Stimulated activated CD4-positive, alpha-beta T cell treated with anti-CD3 and anti-CD28 coated beads, Interleukin-12 subunit alpha, Interleukin-12 subunit beta, amount 100 ng/mL, for 4 hours (primary cell): ENCODE measurements at places on chromosomes 5 and 9.

DNA sequence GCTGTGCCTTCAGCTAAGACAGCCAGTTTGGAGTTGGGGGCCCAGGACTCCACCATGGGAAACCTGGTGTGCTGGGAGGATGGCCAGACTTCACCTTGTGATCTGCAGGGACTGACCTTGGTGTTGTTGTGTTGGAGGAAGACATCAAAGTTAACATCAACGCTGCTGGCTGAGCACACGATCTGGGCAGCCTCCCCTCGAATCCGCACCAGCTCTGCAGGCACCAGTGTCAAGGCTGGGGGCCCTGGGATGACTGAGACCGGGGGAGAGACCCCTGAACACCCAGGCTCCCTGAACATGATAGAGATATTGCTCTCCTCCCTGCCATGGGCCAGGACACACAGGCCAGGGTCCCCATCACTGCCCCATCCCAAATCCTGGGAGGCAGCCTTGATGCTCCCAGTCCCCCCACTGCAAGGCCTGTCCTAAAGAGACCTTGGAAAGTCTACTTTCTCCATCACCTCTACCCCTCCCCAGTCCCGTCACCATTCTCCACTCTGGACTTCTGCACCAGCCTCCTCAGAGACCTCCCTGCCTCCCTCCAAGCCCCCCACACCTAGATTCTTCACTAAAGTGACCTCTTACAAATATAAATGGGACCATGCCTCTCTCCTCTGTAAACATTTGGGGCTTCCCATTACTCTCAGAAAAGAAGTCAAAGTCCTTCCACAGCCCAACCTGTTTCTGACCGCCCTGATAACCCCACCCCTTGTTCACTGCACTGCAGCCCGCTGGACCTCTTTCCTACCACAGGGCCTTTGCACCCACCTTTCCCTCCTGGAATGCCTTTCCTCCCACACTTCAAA lies 8.2 kb downstream of the CSF1R start:
- no peak for DNase-seq

- DNase-seq: no peak
Observed at GRCh38 chr5:93577854-93578812, 2.9 kb downstream of the NR2F1-AS1 start.

GRCh38 chr9:5786370-5787127 lies 46.4 kb downstream of the ERMP1 start:
- DNase-seq: no peak

GRCh38 chr5:153896701-153897100 lies 142.0 kb downstream of the FAM114A2 start:
- DNase-seq: no peak

- DNase-seq: no peak
Observed at GRCh38 chr5:118967059-118967508, 21.3 kb downstream of the DTWD2 start.

DNA sequence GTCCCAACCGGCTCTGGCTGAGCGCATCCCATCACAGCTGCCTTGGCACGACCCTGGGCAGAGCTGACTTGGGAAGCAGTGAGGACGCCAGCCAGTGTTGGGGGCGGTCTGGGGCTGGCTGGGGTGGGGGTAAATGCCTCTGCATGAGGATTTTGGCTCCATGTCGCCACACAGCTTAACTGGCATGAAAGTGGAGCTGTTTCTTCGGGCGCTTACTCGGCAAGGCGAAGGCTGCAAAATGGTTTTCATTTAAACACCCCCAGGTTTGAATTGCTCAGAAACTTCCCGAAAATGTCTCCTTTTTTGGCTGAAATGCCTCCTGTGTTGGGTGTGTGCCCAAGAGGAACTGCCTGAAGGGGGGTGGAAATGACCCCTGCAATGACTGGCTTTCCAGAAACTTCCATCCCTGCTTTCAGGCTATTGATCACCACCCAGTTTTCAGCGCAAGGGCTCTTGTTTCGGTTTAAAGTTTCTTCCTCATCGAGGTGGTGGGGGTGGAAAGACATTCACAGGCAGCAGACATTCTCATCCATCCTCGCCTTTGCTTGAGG lies 38.3 kb downstream of the PTGES start:
- no peak for DNase-seq

- DNase-seq: peak; percentile 17
Observed at GRCh38 chr5:10441992-10442435, 335 bp downstream of the ROPN1L start.

- DNase-seq: no peak
Observed at GRCh38 chr9:36218011-36218410, 27.3 kb downstream of the CLTA start.

DNA sequence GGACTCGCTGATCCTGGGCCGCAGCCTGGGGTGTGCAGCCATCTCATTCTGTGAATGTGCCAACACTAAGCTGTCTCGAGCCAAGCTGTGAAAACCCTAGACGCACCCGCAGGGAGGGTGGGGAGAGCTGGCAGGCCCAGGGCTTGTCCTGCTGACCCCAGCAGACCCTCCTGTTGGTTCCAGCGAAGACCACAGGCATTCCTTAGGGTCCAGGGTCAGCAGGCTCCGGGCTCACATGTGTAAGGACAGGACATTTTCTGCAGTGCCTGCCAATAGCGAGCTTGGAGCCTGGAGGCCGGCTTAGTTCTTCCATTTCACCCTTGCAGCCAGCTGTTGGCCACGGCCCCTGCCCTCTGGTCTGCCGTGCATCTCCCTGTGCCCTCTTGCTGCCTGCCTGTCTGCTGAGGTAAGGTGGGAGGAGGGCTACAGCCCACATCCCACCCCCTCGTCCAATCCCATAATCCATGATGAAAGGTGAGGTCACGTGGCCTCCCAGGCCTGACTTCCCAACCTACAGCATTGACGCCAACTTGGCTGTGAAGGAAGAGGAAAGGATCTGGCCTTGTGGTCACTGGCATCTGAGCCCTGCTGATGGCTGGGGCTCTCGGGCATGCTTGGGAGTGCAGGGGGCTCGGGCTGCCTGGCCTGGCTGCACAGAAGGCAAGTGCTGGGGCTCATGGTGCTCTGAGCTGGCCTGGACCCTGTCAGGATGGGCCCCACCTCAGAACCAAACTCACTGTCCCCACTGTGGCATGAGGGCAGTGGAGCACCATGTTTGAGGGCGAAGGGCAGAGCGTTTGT lies 19.9 kb downstream of the PTGES2 start:
- no peak for DNase-seq

- DNase-seq: no peak
Observed at GRCh38 chr5:40779561-40779960, 18.6 kb downstream of the PRKAA1 start.

DNA sequence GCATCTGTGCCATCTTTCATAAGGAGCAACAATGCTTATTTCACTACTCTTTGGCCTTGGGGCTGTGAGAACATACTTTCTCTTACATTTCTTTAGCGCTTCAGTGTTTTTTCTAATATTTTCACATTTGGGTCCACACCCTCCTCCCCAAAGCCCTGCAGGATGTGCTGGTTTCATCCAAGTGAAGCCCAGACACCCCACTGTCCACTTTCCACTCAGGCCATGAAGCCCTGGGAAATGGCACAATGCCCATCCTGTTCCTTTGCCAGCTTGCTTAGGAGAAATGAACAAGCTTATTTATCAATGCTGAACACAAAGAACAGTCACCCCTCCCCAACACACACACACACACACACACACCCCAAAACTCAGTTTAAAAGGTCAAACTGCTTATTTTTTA lies 17.3 kb upstream of the TMOD1 start:
- DNase-seq: no peak

GRCh38 chr9:114131808-114132549 lies 23.4 kb upstream of the COL27A1 start:
- no peak for DNase-seq

DNA sequence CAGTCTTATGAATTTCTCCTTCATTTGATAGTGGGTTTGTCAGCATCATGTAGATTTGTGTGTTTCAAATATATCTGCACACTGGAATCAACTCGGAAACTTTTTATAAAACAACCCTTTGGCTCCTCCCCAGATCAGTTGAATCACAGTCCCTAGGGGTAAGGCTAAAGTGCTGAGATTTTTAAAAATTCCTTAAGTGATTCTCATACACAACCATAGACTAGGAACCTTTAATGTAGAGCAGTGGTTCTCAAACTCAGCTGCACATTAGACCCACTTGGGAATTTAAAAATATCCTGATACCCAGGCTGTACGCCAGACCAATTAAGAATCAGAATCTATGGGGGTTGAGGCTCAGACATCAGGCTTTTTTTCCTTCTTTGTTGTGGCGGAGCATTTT lies 17.5 kb upstream of the JAK2 start:
- DNase-seq: no peak

DNA sequence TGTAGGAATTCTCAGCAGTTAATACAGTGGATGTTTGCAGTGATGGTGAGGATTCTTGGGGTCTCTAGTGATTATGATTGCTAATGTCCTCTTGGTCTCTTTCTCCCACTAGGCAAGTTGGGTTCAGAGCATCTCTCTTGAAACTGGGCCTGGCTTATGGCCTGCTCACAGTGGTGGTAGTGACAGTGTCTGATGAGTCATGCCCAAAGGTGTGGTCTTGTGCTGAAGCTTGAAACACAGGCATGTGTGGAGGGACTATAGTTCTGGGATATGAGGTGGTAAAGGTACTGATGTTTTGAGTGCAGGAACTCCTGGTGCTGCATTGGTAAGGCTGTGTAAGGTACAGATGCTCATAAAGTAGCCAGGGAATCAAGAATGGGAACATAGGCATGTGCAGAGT lies 231.1 kb downstream of the FAM170A start:
- DNase-seq: no peak

DNA sequence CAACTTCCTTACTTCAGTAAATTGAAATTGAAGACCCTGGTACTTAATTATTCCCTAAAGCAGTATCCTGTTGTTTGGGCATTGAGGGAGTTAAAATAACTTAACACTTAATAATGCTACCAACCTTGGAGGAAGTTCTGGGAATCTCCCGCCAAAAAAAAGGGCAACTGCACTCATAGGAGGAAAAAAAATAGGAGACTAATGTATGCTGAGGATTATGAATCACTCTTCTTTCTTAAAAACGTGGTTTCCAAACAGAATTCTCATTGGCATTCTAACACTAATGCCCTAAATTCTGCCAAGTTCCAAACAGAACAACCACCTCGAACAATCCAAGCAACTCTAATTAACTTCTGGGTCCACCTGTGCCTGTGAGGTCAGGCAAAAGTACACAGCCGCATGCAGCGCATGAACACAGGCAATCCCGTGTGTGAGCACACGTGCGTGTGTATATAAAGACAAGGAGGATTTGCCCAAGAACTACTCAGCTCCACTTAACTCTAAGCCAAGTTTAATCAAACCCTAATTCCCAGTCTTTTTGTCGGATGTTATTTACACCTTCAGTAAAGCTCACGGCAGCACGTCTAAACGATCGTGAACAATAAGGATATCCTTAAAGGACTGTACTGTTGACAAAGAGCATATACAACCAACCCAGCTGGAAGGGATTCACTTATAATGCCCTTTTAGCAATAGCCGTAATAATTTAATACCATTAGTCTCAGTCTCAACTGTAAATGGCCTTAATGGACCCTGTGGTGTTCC lies 78.4 kb downstream of the EBF1 start:
- no peak for DNase-seq

DNA sequence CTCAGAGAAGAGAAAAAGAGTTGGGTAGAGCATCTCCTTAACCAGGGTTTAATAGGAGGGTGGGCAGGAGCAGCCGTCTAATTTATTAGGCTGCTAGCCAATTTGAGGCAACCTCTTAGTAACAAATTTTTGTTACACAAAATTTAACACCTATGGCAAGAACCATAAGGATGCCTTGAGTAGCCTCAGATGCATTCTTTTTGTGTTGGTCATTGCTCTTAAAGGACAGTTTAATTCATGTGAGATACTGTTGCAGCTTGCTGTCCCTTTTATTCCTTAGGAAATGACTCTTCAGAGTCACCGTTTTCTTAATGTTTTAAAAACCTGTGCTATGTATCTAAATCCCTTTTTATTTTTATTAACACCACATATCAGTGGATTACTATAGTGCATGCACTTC lies 255.1 kb downstream of the MAST4 start:
- DNase-seq: no peak

GRCh38 chr9:132160802-132161742 lies 786 bp upstream of the NTNG2 start:
- DNase-seq: peak; percentile 39

- DNase-seq: no peak
Observed at GRCh38 chr9:123568691-123569688, 213.0 kb downstream of the CRB2 start.

DNA sequence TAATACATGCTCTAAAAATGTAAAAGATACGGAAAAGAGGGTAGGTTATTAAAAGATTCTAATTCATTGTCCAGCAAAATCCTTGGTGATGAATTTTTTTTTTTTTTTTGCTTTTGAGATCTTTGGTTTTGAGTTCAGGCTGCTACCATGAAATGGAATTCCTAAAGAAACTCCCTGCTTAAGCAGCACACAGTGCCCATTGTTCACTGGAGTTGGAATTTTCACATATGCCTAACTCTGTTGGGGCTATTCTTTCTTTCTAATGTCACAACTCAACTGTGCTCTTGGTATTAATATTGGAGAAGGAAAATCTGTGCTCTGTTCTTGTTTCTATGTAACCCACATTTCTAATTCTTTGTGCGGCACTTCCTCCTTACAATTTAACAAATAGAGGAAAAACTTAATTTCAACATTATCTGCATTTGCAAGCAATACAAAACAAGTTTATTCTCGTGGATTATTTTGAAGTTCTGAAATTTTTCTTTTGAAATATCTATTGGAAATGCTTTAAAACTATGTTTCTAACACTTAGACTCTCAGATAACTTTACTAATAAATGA lies 21.6 kb downstream of the MATR3 start:
- no peak for DNase-seq

- DNase-seq: no peak
Observed at GRCh38 chr5:98458004-98458403, 315.5 kb upstream of the RGMB start.

- DNase-seq: no peak
Observed at GRCh38 chr5:37791321-37791720, 48.5 kb downstream of the GDNF start.

DNA sequence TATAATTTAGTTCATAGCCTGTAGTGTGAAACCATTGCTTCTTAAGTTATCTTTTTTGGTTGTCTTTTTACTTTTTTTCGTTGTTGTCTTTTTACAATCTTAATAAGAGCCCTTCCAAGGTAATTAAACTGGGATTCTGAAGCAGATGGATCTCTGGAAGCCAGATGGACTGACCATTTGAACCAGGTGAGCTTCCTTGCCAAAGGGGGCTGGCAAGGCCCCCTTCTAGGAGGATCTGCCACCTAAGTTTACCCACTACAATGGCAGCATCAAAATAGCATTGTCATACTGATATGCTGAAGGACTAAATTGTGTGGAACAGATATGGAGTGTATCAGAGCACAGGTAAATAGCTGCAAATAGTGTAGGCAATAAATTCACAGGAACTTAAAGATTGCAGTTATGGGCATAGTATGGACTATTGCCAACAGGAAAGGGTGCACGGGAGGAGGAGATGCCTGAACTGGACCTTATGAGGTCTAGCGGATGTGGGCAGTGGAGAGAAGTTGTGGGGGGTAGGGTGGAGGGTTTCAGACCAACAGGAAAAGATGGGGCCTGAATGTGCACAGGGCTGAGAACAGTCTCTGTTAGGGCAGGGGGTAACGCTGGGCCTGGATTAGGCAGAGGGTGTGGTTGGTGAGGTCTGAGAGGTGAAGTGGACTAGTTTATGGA lies 61.5 kb upstream of the CTXN3 start:
- no peak for DNase-seq
